ENCODE measurements at places on chromosomes 4 and X. TPM values are rescaled to one million over a fixed set of nuclear protein-coding genes. Genes with fewer than 3 reads are reported as not detected.
A peak's percentile ranks its signal among the peaks of the same experiment; 100 is the strongest.

GRCh38 chrX:10243106-10243505 is 86.3 kb downstream of the CLCN4 start:
- H3K4me3 ChIP-seq, result no peak overlapping the region
- H3K27me3 ChIP-seq, result no peaks in the 10 kb centered on the region
- DNase-seq, result peak; percentile 2

GRCh38 chr4:175419236-175419718 is 392.8 kb downstream of the GPM6A start:
- no peaks in the 10 kb centered on the region for H3K27me3 ChIP-seq
- H3K4me3 ChIP-seq, result no peak overlapping the region
- H3K4me1 ChIP-seq, result no peaks in the 10 kb centered on the region

DNA sequence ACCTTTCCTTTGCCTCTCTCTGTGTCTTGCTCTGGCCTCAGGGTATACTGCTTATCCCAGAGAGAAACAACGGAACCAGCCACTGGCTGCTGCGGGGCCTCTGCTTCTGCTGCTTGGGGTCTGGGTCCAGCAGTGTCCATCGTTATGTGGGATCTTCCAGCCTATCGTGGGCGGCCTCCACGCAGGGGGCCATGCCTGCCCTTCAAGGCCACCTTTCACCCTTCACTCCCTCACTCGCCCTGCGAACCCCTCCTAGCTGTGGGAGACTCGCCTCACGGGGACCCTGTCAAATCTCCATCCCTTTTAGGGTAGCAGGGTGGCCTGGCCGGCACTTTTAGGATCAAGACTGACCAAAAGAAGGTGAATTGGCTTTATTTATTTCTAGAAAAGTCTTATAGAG is 19.3 kb upstream of the ABLIM2 start:
- H3K4me3 ChIP-seq, result no peak overlapping the region
- no peak for DNase-seq
- H3K27me3 ChIP-seq, result no peaks in the 10 kb centered on the region
- no peaks in the 10 kb centered on the region for H3K36me3 ChIP-seq
- no peak overlapping the region for H3K27ac ChIP-seq

Gene HPRT1
- 51.0 TPM for total RNA-seq

- H3K4me1 ChIP-seq, result no peaks in the 10 kb centered on the region
- DNase-seq, result no peak
- no peak overlapping the region for H3K27ac ChIP-seq
- no peaks in the 10 kb centered on the region for H3K27me3 ChIP-seq
Observed at GRCh38 chrX:111567542-111568255, 56.3 kb downstream of the SERTM2 start.

DNA sequence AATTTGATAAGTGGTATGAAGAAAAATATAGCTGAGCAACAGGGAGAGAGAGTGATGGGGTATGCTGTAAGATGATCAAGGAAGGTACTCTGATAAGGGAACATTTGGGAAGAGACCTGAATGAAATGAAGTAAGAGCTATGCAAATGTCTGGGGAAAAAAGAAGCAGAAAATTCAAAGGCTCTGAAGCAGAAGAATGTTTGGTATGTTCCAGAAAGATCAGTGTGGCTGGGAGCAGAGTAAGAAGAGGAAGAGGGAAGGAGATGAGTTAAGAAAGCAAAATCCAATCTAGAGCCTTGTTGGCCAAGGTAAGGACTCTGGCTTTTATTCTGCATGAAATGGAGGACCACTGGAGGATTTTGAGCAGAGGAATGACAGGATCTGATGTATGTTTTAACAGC is 90.0 kb downstream of the AWAT2 start:
- no peak overlapping the region for H3K27ac ChIP-seq
- H3K27me3 ChIP-seq, result no peaks in the 10 kb centered on the region
- H3K4me3 ChIP-seq, result no peak overlapping the region
- H3K36me3 ChIP-seq, result no peaks in the 10 kb centered on the region
- no peaks in the 10 kb centered on the region for H3K4me1 ChIP-seq

DNA sequence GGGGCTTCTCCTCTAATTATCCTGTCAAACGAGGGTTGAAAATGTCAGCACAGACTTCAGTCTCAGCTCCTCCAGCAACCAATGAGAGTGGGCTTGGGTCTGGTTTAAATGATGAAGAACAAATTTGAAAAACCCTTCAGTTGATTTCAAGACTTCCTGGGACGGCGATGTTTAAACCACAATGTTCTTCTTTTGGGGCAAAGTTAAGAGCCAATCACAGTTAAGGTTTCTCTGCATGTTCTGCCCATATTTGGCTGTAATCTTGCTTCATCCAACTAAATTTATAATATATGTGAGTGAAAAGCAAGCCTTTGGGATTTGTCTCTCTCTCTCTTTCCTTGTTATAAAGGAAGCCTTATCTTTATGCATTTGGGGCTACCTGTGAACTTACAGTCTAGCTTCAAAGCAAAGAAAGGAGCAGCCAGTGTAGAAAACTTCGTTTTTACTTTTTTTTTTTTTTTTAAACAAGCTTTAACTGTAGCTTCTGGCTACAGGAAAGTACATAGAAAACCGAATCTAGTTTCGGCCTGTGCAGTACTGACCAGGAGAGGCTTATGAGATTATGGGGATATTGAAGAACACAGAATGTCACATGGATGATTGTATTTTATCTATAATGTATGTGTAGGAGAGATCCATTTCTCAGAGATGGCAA is 46.8 kb upstream of the FAM9C start:
- no peak for DNase-seq
- no peaks in the 10 kb centered on the region for H3K36me3 ChIP-seq

DNA sequence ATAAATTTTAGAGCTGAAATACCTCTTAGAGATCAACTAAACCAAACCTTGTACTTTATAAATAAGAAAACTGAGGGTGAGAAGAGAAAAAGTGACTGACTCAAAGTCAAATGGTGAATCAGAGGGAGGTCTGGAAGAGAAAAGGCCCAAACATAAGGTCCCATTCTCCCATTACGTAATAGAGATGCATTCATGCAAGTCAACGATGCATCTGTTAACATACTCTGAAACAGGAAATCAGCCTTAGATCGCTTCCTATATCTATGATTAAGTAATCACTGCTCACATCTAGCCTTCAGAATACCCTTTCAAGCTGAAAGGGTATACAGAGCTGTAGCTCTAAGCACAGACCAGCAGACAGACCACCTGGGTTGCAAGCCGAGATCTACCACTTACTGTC is 6.5 kb downstream of the RNF150 start:
- H3K27me3 ChIP-seq, result peaks cover 35% of the 10 kb centered on the region
- no peaks in the 10 kb centered on the region for H3K36me3 ChIP-seq
- no peak overlapping the region for H3K4me3 ChIP-seq
- DNase-seq, result no peak
- H3K4me1 ChIP-seq, result no peaks in the 10 kb centered on the region

Gene DCAF4L1
- 0.15 TPM for total RNA-seq

- H3K27me3 ChIP-seq, result no peaks in the 10 kb centered on the region
- no peak for DNase-seq
- H3K27ac ChIP-seq, result no peak overlapping the region
- H3K36me3 ChIP-seq, result no peaks in the 10 kb centered on the region
- H3K4me3 ChIP-seq, result no peak overlapping the region
Observed at GRCh38 chr4:123672987-123673386, 276.4 kb downstream of the SPRY1 start.

DNA sequence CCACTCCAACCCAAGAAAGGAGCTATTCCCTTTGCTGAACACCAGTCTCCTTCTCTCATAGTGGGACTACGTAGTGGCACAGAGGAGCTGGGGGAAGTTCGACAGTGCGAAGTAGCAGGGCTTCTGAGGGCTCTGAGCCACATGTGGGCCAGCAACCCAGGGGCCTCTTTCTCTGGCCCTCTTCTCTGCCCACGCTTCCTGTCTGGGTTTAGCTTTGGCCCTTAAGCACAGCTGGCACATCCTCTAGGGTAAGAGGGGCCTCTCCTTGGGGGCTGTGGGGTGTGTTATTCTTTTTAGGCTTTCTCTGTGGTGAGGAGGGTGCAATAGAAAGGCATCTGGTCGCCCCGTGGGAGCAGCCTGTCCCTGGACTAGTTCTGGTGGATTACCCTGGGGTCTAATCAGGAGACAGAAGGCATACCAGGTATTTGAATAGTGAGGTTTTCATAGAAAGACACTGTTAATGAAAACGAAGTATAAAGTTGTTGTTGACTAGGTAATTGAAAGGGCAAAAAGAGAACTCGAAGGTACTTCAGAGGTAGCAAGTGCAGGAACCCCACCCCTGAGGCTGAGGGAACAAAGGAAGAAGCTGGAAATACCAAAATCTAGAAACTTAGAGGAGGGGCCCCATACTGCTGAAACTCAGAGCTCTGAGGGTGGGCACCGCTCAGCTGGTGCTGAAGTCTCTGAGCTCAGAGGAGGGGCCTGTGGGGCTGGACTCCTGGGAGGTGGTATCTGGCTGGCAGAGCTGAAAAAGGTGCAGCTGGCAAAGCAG is 151.9 kb upstream of the RPS6KA3 start:
- H3K4me3 ChIP-seq, result no peak overlapping the region
- H3K27me3 ChIP-seq, result no peaks in the 10 kb centered on the region
- no peaks in the 10 kb centered on the region for H3K36me3 ChIP-seq
- H3K27ac ChIP-seq, result no peak overlapping the region
- no peak for DNase-seq

DNA sequence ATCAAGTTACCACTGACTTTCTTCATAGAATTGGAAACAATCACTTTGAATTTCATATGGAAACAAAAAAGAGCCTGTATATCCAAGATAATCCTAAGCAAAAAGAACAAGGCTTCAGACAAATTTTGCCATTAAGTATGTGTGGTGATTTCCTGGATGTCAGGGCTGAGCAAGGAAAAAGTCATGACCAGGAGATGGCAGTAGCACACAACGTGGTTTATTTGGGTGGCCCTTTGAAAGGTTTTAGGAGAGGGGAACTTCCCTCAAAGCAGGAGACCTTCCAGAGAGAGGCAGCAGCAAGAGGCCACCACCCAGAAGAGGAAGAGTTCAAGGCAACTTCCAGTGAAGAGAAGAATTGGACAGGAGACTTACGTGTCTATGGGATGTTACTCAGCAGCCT is 18.1 kb upstream of the ZXDB start:
- peak; percentile 11 for DNase-seq
- H3K27me3 ChIP-seq, result no peaks in the 10 kb centered on the region
- H3K4me1 ChIP-seq, result no peaks in the 10 kb centered on the region

Gene S100G
- not detected for total RNA-seq

Measured in endothelial cell of umbilical vein (primary cell).